ENCODE measurements at places on chromosomes 7 and 10.

DNA sequence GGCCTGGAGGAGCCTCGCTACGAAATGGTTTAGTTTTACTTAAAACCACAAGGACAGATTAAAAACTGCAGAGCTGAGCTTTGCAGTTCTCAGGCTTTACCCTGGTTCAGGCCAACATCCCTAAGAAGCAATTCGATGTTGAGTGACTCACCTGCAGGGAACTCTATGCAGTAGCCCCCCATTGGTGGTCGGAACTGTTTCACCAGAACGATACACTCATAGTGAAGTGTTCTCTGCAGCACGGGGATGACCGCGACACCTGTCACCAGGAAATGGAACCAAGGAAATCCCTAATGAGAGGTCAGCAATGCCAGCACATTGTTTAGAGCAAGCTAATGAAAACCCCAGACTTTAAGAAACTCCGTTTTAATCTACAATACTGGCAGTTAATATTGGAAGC is 18.0 kb downstream of the NUDT5 start:
- no peak for DNase-seq

DNA sequence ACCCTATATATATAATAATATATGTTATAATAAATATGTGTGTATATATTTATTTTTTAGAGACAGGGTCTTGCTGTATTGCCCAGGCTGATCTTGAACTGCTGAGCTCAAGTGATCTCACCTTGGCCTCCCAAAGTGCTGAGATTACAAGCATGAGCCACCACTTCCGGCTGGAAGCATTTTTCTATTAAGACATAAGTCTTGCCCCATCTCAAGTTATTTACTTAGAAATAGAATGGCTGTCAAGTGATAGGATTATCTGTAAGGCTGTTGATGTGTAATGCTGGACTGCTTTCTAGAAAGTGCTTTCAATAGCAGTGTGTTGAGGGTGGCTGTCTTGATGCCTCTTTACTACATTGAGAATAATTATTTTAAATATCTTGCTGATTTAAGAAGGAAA is 65.2 kb downstream of the ZMYND11 start:
- DNase-seq = no peak

DNA sequence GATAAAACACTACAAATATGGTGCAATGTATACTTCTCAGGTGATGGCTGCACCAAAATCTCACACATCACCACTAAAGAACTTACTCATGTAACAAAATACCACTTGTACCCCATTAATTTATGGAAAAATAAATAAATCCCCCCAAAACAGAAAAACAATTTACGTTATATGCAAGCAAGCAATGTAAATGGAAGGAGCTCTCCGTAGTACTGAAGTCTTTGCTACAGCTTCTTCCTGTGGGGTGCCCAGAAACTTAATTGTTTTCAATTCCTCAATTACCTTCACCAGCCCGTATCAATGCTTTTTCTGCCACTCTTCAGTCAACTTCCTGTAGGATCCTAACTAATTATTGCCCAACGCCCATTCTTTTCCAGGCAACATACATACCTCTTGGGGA is 138.1 kb downstream of the RELN start:
- DNase-seq = no peak

DNA sequence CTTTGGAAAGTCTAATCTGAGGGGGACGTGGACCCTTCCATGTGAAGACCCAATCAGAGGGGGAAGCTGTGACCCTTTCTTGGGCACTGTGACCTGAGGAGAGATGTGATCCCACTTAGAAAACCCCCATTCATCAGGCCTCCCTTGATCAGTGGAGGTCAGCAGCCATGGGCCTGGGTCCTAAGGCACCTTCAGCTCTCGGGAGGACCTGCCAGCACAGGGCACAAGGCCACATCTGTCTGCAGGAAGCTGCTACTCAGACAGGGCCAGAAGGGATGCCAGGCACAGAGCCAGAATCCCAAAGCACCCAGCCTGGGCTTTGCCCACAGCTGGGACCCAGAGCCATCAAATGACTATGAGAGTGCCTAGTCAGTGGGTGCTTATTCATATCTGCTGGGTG is 14.7 kb upstream of the RABGEF1 start:
- DNase-seq = no peak

GRCh38 chr7:46131916-46132795 is 211.1 kb upstream of the IGFBP3 start:
- DNase-seq = no peak

DNA sequence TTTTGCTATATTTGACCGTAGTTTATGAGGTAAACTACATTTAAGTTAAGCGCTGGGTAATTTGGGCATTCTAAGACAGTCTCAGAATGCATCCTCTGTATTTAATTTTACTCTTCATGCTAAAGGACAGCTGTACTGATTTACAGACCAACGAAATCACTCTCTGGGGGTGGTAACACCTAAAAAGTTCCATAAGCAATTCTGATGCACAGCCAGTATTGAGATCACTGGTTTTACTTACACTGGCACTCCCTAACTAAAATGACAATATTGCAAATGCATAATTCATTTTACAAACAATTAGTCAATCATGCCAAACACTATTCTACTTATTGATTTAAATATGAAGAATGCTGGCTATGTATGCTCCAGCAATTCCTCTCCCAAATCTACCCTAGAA is 102.3 kb downstream of the SRPK2 start:
- DNase-seq = no peak

- no peak for DNase-seq
Measured at GRCh38 chr7:155710530-155710929, 66.1 kb downstream of the RBM33 start.
